Endodermal cell (in vitro differentiated cells): ENCODE measurements at places on chromosomes 4 and X.

DNA sequence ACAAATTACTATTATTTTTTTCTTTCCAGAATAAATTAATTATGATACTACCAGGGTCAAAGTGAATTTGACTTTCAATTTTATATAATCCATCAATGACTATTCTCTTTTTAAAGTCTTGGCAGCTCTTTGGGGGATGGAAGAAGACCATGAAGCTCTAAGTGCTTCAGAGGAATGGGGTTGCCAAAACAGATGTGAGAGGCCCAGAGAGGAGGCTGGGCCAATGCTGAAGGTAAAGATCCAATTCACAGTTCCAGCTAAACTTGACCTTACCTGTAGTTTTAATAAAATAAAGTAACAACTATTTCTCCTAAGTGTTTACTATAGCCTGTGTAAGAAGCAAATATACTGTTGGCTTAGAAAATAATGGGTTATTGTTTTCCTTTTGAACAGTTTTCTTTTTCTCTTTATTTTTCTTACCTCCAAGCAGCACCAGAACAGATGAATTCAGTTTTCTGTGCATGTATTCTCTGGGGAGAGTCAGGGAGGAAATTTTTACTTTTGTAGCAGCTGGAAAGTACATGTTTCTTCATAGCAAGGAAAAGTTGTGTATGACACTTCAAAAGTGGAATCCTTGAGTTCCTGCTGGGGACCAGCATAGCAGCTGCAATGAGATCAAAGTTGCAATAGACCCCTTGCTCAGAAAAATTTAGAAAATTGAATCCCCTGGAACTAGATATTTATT is 104.9 kb downstream of the CEP44 start:
- no peak for DNase-seq

DNA sequence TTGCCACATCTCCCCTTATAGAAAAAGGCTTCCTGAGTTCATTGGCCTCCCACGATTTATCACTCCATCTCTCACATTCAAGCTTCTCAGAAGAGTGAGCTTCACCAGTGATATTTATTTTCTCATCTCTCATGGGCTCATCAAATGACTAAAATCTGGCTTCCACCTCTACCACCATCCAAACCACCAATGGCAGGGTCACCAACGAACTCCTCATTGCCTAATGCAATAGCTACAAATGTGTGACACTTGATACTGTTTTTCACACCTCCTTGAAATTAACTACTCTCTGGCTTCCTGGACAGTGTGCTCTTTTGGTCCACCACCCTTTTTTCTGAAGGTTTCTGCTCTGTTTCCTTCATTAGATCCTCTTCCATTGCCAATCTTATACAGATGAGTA is 129.0 kb downstream of the SH2D1A start:
- DNase-seq, result no peak

DNA sequence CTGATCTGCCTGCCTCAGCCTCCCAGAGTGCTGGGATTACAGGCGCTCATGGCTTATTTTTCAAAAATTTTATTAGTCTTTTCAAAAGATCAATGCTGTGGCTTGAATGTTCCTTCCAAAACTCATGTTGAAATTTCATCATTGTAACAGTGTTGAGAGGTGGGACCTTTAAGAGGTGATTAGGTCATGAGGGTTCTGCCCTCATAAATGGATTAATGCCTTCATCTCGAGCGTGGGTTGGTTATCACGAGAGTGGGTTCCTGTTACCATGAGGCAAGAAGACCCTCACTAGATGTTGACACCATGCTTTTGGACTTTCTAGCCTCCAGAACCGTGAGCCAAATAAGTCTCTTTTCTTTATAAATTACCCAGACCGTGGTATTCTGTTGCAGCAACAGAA is 30.3 kb downstream of the EIF2S3 start:
- DNase-seq, result no peak

GRCh38 chr4:53128706-53129357 is 237.0 kb downstream of the SCFD2 start:
- DNase-seq, result no peak

GRCh38 chr4:156788782-156789181 is 182.8 kb downstream of the PDGFC start:
- no peak for DNase-seq

GRCh38 chr4:141900856-141901255 is 264.5 kb downstream of the IL15 start:
- DNase-seq, result no peak
